ENCODE measurements at places on chromosomes 4 and X.

GRCh38 chr4:169337510-169337909 lies 66.8 kb upstream of the SH3RF1 start:
- peak; percentile 94 for DNase-seq

- no peak for DNase-seq
Measured at GRCh38 chr4:79578606-79579005, 170.6 kb upstream of the GK2 start.

DNA sequence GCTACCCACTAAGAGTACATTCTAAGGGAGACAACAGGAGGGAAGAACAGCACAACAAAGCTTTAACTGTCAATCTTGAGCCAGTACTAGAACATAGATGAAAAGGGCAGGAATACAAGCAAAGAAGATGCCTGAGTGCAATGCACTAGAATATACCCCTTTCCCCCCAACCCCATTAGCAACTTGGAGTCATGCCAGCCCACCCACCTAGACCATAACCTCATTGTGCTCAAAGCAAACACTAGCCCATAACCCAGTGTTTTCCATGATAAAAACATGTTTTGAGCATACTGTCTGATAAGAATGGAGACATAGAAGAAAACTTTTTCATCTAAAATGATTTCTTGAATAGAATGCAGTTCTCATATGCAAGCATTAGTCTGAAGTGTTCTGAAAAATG lies 183.2 kb downstream of the RAP1GDS1 start:
- no peak for DNase-seq

- no peak for DNase-seq
Measured at GRCh38 chr4:48898733-48899431, 7.7 kb downstream of the OCIAD2 start.

- DNase-seq, result no peak
Measured at GRCh38 chr4:187811591-187811990, 184.0 kb upstream of the ZFP42 start.

GRCh38 chr4:84238247-84239090 lies 260.6 kb downstream of the NKX6-1 start:
- DNase-seq, result peak; percentile 45

- DNase-seq, result no peak
Measured at GRCh38 chr4:109682875-109683274, 20.4 kb downstream of the CASP6 start.

GRCh38 chrX:15973299-15973698 lies 118.7 kb upstream of the AP1S2 start:
- no peak for DNase-seq
